ENCODE measurements at places on chromosomes 16 and 17.

GRCh38 chr17:50541716-50542688 lies 5.0 kb upstream of the SPATA20 start:
- peak; percentile 89 for DNase-seq

DNA sequence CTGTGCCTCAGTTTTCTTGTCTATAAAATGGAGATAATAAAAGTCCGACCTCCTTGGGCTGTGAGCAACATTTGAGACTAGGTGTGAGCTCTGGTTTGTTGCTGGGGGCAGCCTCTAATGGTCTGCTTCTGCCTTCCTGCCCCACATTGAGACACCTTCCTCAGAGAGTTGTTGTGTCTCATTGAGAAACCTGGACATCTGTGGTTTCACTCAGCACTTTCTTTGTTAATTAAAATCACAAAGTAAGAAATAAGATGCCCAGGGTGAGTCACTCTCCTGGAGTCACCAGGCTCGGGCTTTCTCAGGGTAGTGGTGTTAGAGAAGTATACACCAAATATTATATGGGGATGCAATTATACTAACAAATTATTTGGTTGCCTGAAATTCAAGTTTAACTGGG lies 389.2 kb upstream of the SALL1 start:
- no peak for DNase-seq

GRCh38 chr16:11374255-11374654 lies 29.0 kb downstream of the RMI2 start:
- DNase-seq, result no peak

DNA sequence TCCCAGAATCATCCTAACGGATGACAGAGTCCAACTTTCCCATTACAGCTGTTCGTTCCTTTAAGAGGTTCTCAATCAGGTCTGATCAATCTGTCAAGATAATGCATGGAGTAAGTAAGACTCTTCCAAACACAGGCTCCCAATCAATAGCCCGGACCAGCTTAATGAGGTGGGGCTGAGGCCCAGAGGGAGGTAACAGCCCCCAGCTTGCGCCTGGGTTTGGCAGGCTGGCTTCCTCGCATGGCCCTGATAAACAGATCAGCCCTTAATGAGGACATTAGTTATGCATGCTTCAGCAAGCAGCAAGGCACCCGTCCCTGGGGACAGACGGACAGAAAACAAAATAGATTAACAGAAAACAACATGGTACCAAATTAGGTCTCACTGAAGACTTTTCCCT lies 145.7 kb downstream of the ZFHX3 start:
- DNase-seq, result peak; percentile 20

GRCh38 chr17:33858121-33858520 lies 397.0 kb upstream of the CCL2 start:
- no peak for DNase-seq

- DNase-seq, result no peak
Observed at GRCh38 chr16:1613728-1614455, 1.7 kb downstream of the CRAMP1 start.

DNA sequence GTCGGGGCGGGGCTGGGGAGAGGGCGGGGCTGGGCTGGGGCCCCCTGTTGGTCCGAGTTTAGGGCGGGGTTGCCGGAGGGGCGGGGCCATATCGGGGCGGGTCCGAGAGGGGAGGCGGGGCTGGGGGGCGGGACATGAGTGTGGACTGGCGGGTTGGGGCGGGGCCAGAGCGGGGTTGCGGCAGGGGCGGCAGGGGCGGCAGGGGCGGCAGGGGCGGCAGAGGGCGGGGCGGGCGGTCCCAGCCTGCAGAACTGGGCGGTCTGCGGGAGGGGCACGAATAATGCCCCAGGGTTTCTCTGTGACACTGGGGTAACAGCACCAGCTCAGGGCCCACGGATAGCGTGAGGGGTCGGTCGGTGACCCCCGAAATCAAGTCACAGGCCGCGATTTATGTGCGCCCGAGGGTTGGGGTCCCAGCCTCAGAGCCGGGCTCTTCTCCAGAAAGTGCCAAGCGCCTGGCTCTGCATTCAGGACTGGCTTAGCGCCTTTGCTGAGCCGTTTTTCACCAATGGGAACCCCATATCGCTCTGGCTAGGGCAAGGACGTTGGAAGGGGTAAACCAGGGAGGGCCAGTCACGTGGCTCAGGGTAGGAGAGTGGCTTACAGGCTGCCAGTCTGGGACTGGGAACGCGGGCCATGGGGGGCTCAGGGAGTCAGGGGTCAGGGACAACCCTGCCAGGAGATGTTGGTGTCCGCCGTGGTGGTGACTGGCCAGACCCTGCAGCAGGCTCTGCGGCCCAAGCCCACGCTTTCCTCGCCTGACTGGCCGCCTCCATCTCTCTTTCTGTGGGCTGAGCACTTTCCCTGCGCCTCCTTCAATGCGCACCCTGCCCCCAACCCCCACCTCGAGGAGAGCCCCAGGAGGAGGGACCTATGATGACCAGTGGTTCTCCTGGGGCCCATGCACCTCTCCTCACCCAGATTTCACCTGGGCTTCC lies 1.2 kb upstream of the METTL26 start:
- DNase-seq, result no peak

DNA sequence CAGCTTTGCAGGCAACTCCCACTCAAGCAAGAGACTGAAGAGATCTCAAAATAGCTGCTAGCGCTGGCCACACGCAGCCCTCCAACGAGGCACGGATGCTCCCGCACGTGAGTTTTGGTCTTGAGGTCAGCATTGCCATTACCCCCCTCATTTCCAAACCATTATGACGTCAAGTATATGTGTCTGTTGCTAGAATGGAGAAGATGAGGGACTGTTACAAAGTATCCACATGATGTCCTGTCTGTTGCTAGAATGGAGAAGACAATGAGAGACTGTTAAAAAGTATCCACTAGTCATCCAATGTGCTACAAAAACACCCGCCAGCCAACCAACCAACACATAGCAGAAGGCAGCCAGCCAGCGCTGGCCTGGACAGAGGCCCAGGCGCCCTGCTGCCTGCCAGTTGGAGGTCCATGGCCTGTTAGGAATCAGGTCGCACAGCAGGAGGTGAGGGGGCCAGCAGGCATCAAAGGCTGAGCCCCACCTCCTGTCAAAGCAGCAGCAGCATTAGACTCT lies 24.8 kb downstream of the KLHDC4 start:
- DNase-seq, result peak; percentile 18

DNA sequence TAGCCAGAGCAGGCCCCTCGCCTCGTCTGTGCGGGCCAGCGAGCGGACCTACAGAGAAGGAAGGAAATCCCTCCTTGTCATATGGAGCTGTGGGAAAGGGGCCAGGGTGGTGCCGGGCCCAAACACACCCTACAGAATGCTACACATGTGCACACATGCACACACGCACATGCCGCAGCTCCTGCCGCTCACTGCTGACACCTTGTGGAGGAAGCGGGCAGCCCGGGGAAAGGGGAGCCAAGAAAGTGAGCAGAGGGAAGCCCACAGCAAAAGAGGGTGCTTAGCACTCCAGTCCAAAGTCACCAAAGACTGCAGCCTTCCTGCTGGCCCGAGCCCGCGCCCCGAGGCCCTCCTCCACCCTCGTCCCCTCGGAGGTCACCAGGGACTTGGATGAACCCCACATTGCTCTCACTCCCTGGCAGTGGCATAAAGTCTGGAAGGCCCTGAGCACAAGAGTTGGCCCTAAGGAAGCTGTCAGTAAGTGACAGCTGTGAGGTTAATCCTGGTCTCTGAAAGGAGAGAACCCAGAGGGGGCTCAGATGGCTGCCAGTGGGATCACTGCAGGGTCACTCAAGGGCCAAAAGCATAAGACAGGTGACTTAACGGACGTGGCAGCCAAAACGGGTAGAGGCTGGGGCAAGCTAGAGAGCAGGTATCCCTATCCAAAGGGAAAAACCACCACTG lies 68.2 kb downstream of the MYO18A start:
- peak; percentile 81 for DNase-seq

GRCh38 chr17:16989230-16989952 lies 17.5 kb upstream of the TNFRSF13B start:
- no peak for DNase-seq

- DNase-seq, result no peak
Observed at GRCh38 chr17:53462393-53462811, 360.3 kb upstream of the KIF2B start.

DNA sequence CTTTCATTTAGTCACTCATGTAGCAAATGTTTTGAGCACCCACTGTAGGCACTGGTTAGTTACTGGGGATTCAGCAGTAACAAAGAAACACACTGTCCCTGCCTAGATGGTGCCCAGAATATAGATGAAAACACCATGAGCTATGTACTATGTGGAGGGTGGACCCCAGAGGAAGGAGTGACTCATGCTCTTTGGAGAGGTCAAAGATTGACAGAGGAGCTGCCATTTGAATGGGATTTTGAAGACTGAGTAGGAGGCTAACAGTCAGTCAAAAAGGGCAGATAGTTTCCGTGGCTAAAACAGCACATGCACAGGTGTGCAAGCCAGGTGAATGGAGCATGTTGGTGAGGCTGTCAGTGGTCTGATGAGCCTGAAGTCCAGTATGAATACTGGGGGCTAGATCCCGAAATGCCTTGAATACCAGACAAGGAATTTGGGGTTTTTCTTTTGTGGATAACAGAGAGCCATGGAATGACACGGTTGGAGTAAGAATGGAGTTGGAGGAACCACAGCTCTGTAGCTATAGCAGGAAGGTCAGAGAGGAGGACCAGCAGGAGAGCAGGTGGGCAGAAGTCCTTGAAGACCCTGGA lies 6.1 kb downstream of the IL21R start:
- no peak for DNase-seq

DNA sequence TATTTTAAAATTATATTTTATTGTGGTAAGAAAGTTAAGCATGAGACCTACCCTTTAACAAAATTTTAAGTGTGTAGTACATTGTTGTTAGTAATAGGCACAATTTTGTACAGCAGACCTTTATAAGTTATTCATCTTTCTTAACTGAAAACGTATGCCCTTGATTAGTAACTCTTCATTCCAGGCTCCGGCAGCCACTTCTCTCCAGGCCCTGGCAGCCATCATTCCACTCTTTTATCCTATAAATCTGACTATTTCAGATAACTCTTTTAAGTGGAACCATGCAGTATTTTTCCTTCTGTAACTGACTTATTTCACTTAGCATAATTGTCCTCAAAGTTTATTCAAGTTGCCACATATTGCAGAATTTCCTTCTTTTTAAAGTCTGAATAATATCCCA lies 348.2 kb downstream of the CDH11 start:
- DNase-seq, result no peak

- no peak for DNase-seq
Observed at GRCh38 chr16:4684763-4685162, 8.6 kb upstream of the NUDT16L1 start.

- DNase-seq, result peak; percentile 43
Observed at GRCh38 chr17:80063830-80064585, 27.6 kb downstream of the CCDC40 start.

DNA sequence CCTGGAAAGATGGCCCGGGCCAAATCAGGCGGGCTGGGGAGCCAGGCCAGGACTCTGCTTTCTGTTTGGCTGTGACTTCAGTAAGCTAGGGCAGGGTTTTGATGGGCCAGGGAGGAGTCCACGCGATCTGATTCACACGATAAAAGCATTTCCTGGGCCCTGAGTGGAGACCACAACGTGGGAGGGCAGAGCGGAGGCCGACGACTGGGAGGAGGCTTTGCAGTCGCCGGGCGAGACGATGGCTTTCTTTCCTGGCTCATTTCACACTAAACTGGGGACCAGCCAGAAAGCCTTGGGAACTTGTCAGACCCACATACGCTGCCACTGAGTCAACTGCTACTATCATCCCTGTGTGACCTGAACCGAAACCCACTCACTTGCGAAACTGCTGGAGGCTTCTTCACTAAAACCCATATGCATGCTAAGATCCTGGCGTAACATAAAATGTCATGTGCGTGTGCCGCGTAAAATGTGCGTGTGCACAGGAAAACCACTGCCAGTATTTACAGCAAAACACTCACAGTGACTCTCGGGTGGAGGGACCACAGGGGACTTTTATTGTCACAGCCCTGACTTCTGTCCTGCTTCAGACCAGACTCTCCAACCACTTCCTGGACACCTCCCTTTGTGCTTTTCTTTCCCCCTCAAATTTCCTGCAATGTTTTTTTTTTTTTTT lies 14.2 kb upstream of the RHBDF2 start:
- no peak for DNase-seq

GRCh38 chr16:2194166-2194834 lies 2.1 kb downstream of the CASKIN1 start:
- no peak for DNase-seq

- DNase-seq, result no peak
Observed at GRCh38 chr17:82126556-82127314, 28.7 kb upstream of the FASN start.

DNA sequence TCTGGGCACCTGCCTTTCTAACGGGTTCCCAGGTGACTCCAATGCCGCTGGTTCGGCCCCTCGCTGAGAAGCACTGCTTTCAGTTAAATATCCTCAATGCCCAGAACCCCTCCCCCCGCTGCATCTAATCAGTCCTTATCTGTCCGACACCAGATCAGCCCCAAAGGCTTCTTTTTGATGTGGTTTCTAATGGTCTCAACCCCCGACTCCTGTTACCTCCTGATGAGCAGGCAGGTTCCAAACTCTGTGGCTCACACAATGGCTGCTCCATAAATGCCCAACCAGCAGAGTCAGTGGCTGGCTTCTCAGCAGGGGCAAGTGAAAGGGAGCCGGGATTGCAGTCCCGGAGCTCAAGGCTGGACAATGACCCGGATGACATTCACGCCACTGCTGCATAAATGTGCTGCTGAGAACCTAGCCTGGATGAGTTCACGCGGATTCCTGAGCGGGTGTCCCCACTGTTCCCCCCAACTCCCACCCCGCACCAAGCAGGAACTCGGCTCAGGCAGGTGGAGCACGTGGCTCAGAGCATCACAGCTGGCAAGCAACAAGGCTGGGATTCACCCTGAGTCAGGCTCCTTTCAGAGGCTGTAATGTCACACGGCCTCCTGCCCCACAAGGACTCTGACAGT lies 1.0 kb upstream of the SLC38A8 start:
- peak; percentile 94 for DNase-seq

GRCh38 chr17:49848019-49848473 lies at the start of gene TAC4:
TSS of gene TAC4 (minus strand) at chr17:49848069. CDS start at chr17:49848017, 52 bp downstream.
- no peak for DNase-seq

DNA sequence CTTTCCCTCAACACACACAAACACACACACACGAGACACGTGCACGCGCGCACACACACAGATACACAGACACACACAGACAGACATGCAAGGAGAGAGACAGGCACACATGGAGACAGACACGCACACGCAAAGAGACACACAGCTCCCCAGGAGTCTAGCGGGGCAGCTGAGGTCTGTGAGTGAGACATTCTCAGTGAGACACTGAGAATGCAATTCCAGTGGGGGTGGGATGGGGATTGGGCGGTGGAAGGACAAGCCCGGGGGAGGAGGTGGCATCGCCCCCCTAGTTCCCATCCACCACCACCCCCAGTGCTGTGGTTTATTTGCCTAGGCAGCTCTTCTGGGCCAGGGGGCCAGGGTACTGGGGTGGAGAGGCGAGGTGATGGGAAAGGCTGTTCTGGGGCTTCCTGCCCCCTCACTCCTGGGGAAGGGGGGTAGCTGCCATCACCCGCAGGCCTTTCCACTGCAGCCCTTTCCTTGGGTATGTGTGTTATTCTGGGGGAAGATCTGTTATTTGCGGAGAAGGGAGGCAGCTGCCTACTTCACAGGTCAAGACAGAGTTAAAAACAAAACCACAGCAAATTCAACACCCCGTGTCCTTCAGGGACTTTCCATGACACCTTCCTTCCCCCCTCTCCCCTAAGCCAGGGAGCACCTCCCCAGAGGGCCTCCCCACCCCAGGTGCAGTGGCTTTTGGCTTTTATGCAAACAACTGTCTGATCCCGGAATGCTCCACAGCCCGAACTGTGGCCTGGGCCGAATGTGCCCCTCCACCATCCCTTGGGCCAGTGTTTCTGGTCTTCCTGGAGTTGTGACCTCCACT lies 18.0 kb downstream of the GRB7 start:
- DNase-seq, result no peak

All from ELF-1 (cell line).